Activated CD8-positive, alpha-beta T cell treated with anti-CD3 and anti-CD28 coated beads for 36 hours (primary cell): ENCODE measurements at places on chromosomes 1 and 21. TPM values are rescaled to one million over a fixed set of nuclear protein-coding genes. Genes with fewer than 3 reads are reported as not detected.

DNA sequence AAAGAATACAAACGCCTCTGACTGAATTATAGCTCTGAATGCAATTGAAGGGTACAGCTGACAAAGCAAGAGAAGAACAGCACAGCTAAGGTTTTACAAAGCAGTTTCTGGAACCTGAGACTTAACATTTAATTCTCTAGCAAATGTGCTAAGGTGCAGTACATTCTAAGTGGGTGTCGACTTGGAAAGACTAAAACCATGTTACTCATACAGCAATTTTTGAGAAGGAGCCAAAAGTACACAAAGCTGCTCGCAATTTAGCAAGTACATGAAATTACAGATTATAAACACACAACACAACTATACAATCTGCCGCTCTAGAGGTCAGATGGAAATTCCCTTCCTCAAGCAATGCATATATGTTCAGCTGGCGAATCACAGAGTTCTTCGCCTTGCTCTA is 121.9 kb downstream of the TIAM1 start:
- DNase-seq: no peak

DNA sequence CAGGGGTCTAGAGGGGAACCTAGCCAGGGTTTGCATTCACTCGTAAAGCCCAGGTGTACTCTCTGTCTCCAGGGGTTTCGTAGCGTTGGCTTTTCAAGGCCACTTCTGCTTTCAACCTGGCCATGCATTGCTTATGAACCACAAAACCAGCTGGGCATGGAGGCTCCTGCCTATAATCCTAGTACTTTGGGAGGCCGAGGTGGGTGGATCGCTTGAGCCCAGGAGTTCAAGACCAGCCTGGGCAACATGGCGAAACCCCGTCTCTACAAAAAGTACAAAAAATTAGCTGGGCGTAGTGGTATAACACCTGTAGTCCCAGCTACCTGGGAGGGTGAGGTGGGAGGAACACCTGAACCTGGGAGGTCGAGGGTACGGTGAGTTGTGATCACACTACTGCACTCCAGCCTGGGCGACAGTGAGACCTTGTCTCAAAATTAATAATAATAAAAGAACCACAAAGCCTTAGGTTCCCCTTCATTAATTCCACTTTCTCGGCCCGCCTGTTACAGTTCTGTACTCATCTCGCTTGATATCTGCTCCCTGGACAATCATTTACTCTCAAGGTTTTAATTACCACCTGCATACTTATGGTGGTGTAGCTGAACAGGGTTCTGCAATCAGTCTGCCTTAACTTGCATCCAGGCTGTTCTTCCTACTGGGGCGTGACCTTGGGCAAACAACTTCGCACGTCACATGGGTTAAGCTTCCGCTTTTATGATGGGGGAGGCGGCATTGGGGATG is 6.1 kb downstream of the SLC16A4 start:
- no peak for DNase-seq

DNA sequence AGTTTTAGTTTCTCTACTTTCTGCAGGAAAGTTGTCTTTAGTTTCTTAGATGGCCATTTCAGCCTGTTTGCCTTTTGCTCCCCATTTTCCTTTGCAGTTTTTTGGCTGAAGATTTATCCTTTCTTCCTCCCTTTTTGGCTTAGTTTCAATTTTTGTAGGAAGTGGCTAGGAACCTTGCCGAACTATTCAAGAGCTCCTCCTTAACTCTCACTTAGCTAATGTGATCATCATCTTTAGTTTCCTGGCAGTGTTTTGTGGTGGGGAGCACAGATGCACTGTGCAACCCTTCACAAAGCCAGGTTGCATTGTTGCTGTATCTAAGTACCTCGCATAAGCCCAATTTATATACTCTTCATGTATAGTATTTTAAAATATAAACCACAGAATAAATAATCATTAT is 28.8 kb upstream of the CCDC181 start:
- no peak for DNase-seq

DNA sequence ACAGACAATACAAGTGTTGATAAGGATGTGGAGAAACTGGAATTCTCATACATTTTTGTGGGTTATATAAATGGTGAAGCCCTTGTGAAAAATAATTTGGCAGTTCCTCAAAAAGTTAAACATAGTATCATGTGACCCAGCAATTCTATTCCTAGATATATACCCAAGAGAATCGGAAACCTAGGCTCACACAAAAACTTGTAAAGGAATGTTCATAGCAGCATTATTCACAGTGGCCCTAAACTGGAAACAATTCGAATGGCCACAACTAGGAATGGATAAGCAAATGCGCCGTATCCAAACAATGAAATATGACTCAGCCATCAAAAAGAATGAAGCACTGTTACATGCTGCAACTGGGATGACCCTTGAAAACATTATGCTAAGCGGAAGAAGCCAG is 3.9 kb upstream of the CD247 start:
- no peak for DNase-seq

- no peak for DNase-seq
These were observed 33.0 kb downstream of the KCNC4 start for GRCh38 chr1:110243146-110243545.

DNA sequence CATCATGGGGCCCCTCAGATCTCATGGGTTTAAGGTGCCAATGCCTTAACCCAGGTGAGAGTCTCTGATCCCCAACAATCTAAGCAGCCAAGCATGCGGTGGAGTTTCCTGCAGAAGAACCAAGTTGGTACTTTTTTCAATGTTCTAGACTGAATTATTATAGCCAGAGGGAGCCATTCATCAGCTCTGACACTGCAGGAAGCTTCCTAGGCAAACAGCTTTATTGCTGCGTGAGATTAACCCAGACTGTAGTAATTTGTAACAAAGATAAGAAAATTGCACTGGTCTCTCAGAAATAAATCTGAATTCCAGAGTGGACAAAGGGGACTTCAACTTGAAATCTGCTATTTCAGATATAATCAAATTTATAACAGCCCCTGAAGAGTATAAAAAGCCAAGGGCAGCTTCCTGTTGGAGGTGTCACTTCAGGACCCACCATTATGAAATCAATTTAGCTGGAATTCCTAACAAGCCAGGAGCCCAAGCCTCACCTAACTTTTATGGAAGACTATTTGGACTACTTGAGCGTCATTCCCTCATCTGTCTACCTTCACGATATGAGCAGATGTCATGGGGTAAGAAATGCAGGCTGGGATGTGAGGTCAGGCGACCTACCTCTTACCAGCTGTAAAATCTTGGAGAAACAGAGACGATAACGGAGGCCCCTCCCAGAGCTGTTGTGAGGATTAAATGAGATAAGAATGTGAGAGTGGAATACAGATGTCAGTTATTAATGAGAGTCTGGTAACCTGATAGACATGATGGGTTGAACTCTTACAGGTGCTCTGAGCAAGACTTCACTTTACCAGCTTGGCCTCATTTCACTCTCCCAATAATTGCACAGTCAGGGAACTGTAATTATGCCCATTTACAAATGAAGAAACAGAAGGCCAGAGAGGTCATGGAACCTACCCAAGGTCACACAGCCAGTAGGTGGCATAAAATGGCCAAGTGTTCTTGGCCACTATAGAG is 135.1 kb downstream of the RRAGC start:
- DNase-seq: no peak

- DNase-seq: peak; percentile 78
These were observed 26.7 kb upstream of the RBM15 start for GRCh38 chr1:110312188-110313121.

DNA sequence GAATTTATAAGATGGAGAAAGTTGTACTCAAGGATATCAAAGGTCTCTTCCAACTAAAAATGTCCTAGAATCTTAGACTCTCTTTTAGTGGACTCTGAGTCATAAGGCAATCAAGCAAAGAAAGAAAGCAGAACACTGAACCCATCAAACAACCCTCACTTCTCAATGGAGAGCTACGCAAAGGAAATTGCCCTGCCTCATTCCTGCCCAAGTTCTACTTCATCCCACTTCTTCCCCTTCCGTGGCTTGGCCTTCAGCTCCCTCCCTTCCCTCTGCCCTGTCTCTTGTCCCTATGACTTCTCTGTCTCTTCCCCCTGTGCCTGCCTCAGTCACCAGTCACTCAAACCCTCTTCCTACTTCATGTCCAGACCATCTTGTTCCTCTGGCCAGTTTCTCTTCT is 58.5 kb downstream of the RIMS3 start:
- DNase-seq: no peak

DNA sequence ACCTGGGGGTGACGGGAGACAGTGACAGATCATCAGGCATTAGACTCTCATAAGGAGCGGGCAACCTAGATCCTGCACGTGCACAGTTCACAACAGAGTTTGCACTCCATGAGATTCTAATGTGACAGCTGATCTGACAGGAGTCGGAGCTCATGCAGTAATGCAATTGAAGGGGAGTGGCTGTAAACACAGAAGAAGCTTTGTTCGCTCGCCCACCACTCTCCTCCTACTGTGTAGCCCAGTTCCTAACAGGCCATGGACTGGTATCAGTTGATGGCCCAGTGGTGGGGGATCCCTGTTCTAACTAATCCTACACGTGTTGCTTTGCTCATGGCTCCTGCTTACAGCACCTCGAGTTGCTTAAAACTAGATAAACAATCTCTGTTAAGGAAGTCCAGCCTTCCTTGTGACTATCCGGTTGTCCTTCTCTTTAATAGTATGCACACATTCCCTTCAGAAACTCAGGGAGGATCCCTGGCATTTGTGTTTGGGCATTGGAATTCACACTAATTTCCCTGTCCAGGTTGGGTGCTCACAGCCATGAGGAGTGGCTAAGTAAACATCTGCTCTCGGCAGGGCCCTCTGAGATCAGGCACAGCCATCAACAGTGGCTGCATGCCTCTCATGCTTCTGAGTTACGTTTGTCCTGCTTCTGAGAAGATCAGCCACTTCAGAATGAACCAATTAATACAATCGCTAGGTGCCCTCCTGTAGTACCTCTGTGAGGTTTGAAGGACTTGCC is 21.1 kb upstream of the F3 start:
- no peak for DNase-seq

GRCh38 chr1:193629875-193630274 is 443.5 kb upstream of the B3GALT2 start:
- no peak for DNase-seq

DNA sequence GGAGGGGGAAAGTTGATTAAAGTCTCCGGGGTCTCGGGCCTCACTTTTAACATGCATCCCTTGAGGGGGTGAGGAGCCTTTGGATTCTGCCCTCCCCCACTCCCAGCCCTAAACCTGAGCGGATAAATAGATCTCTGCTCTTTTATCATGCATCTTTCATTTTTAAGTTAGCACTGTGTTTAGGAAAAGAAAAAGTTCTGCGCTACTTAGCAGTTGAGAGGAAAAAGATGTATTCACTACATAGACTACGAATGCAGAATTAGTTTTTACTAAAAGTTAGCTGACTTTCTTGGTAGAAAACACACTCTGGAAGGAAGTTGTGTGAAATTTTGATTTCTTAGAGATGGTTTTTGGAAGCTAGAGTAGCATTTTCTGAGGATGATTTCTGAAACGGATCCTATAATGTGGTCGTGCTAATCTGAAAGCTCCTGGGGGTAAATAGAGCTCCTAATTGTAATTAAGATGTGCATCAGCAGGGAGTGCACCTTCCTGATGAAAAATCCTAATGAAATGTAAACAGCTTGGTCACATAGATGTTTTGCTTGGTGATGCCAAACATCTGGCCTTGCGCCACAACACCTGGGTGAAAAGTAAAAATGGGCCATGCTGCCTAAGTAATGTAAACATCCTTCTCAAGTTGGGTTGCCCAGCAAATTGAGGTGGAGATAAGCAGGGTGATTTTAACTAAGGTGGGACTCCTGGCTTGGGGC is 1.8 kb downstream of the ROR1 start:
- no peak for DNase-seq

DNA sequence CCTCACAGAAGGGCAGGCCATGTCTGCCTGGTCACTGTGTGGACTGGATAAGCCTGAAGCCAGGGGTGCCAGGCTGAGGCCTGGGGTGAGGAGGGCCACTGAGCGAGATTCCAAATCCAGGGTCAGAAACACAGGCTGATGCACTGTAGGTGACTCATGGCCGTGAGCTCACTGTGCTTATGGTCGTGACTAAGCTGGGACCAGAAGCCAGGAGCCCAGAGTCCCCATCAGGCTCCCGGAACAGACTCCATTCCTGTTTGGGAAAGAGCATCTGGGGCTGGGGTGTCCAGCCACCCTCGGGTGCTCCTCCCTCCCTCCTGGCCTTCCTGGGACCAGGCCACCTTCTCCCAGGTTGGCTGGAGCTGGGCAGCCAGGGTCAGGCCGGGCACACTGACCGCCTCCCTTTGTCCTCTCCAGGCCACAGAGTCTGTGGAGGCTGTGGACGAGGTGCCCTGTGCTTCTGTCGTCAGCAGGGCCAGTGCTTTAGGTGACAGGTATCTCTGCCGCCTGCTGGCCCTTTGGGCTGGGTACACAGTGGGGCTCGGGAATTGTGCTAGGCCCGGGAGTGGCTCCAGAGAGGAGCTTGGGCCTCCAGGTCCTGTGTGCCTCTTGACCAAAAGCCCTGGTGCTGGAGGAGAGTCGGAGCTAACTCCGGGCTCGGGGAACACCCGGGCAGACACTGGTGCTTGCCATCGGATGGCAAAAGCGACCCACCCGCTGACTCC is 36.7 kb downstream of the AJAP1 start:
- no peak for DNase-seq

DNA sequence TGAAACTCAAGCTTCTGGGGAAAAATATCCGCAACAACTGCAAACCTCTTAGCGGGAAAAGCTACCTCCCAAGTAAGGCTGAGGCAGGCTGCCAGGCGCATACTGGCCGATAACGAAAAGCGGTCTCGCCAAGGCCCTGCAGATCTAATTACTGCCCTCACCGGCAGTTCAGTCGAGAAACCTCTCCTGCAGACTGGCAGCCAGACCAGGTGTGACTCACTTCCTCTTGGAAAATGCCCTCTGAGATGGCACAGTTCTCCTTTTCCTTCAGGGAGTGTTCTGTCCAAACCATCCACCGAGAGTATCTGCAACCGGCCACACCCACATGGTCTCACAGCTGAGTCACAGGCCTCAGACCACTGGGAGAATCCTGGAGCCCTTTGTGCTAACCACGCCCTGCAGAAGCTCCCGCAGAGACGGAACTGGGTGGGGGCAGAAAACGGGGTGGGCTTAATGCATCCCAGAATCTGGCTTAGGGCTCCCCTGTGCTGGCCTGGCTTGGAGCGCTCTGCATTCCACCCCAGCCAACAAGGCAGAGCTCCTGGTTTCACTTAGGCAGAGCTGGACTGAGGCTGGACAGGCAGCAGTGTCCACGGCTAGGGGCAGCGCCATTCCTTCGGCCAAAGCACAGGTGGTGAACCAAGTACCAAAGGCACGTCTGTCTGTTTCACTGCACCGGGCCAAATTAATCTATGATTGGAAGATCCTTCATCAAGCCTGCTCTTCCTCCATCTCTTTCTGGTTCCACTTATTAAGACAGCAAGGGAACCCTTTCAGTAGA is 1.2 kb downstream of the S100A10 start:
- peak; percentile 50 for DNase-seq

- DNase-seq: peak; percentile 55
These were observed 16.2 kb upstream of the ERICH3 start for GRCh38 chr1:74689621-74690363.

GRCh38 chr1:8358897-8359616 is 41.1 kb downstream of the SLC45A1 start:
- DNase-seq: no peak

PRR9 gene
- total RNA-seq: not detected

LAPTM5 gene
- 237 TPM for total RNA-seq

NECTIN4 gene
- not detected for total RNA-seq

DPT gene
- total RNA-seq: not detected

SDE2 gene
- 14.9 TPM for total RNA-seq

PLA2G2C gene
- 0.29 TPM for total RNA-seq

SPRR3 gene
- total RNA-seq: not detected

MYCL gene
- 0.13 TPM for total RNA-seq

KIAA1614 gene
- 0.18 TPM for total RNA-seq

TSPAN1 gene
- total RNA-seq: not detected

PRAMEF26 gene
- total RNA-seq: not detected

ECM1 gene
- total RNA-seq: 0.81 TPM

TFF3 gene
- total RNA-seq: not detected

TRMT1L gene
- 25.6 TPM for total RNA-seq

AMY1B gene
- total RNA-seq: not detected

DCLRE1B gene
- 19.1 TPM for total RNA-seq

C1orf174 gene
- 43.7 TPM for total RNA-seq
